ENCODE measurements at places on chromosomes 11 and 22.

DNA sequence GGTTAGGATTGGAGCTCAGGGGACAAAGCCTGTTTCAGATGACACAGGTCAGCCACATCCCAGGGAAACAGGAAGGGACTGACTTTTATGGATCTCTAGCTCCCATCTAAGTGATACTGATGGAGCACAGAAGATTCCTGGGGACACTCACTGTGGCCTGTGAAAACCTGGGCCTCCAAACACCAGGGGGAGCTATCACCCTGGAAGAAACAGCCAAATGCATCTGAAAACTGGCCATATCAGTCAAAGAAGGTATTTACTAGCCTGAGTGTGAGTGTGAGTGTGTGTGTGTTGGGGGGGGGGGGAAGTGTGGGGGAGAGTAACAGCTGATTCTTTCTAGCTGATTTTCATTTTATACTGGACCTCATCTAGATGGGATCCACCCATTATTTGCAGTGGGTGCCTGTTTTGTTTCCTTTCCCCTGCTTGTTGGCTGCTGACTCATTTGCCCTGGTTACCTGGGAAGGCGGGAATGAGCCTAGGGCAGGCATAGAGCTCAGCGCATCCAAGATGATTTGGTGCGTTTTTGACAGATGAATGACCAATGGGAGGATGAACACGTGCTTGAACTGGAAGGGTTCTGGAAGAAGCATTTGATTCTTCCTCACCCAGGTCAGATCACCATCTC, 284.0 kb downstream of the KIRREL3 start:
- no peak for DNase-seq

GRCh38 chr11:86064220-86064803, 4.6 kb downstream of the PICALM start:
- DNase-seq: no peak

- no peak for DNase-seq
These were observed 2.2 kb upstream of the RPS6KA4 start for GRCh38 chr11:64356498-64357411.

DNA sequence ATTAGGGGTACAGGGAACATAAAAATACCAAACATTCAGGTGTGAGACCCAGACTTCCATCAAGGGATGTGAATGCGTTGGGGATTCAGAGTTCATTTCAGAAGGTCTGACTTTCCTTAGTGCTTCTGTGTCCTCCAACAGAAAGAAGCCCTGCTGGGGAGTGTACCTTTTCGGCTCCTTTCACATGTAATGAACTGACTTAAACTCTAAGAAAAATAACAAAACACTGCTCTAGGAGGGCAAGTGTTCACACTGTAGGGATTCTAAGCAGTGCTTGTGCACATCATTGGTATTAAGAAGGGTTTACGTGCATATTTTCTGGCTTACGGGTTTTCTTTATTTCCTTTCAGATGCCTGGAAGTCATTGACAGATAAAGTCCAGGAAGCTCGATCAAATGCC, 15.7 kb upstream of the TTC36 start:
- no peak for DNase-seq

DNA sequence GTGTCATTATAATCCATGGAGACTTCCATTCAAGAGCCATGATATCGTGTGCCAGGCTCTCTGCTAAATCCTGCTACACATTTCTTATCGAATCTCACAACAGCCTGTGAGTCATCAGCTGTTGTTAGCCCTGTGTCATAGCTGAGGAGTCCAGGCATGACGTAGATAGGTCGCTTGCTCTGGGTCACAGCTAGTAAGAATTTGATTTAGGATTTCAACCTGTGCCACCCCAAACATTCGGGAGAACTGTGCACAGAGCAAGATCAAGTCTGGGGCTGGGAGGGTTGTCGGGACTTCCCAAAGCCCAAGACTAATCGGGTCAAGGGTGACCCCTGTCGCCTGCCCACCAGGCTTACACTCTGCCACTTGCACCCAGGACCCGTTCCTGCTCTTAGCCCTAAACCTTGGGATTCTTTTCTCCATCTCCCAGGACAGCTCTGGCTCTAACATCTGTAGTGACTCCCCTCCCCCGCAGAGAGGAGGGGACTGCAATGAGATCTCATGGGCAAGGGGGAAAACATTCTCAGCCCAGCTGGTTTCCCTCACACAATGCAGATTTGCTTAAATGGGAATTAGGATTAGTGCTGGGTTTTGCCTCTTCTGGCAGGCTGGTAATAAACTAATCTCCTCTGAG, 34.3 kb downstream of the TSPAN18 start:
- DNase-seq: no peak

DNA sequence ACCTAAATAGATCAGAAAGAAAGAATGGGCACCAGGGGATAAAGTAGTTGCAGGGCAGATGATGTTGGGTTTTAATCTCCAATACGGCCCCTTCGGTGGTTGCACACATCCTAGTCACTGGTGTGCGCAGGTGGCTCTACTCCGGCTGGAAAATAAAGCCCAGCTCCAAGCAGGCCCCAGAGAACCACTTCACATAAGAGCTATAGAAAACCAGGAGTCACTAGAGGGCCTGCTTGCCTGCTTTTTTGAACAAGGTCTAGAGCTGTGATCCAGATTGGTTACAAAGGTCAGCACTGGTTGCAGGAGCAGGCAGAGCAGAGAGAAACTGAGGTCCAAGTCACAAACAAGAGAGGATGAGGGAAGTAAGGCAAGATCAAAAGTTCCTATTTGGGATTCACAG, 41.5 kb upstream of the MS4A8 start:
- DNase-seq: no peak

- no peak for DNase-seq
These were observed 475 bp downstream of the MAPK12 start for GRCh38 chr22:50260801-50261614.

GRCh38 chr22:49812838-49813237, 14.8 kb downstream of the BRD1 start:
- no peak for DNase-seq

DNA sequence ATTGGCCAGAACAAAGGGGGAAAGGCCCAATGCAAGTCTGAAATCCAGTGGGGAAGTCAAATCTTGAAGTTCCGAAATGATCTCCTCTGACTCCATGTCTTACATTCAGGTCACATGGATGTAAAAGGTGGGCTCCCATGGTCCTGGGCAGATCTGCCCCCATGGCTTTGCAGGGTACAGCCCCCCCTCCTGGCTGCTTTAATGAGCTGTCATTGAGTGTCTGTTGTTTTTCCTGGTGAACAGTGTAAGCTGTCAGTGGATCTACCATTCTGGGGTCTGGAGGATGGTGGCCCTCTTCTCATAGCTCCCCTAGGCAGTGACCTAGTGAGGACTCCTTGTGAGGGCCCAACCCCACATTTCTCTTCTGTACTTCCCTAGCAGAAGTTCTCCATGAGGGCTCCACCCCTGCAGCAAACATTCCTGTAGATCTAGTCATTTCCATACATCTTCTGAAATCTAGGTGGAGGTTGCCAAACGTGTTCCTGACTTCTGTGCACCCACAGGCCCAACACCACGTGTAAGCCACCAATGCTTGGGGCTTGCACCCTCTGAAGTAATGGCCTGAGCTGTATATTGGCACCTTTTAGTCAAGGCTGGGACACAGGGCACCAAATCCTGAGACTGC, 9.3 kb downstream of the CARD18 start:
- DNase-seq: no peak

- peak; percentile 23 for DNase-seq
These were observed 48.5 kb downstream of the GGTLC2 start for GRCh38 chr22:22692707-22693530.

DNA sequence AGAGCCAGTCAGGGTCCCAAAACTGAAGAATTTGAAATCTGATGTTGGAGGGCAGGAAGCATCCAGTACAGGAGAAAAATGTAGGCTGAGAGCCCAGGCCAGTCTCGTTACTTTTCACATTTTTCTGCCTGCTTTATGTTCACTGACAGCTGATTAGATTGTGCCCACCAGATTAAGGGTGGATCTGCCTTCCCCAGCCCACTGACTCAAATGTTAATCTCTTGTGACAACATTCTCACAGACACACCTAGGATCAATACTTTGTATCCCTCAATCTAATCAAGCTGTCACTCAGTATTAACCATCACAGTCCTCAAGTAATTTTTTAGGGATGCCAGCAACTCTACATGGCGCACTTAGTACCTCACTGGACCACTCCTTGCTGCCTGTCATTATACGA, 1345.3 kb downstream of the FAM181B start:
- no peak for DNase-seq

GRCh38 chr11:101436511-101437142, 147.2 kb downstream of the TRPC6 start:
- DNase-seq: no peak

- DNase-seq: no peak
These were observed 86.0 kb downstream of the C11orf87 start for GRCh38 chr11:109507836-109508561.

DNA sequence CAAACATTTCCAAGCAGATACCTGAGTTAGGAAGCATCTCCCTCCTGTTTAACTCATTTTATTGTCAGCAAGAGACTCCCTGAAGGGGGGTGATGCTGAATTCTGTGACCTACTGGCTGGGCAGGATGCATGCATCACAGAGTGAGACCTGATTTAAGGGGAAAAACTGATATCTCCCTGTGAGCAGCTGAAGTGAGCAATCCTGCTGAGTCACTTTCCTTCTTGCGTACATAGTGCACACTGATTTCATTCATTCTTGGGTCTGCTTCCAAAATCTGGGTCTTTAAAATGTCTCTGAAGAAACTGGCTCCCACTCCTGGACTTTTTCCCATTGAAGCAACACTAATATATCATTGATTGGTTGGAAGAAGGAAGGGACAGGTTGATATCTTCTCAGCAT, 23.3 kb downstream of the P4HA3 start:
- DNase-seq: no peak

GRCh38 chr11:65615229-65615949, at the start of gene PCNX3:
Gene PCNX3 (plus strand): TSS chr11:65615776. CDS start chr11:65616312, 536 bp downstream.
- DNase-seq: peak; percentile 99

DNA sequence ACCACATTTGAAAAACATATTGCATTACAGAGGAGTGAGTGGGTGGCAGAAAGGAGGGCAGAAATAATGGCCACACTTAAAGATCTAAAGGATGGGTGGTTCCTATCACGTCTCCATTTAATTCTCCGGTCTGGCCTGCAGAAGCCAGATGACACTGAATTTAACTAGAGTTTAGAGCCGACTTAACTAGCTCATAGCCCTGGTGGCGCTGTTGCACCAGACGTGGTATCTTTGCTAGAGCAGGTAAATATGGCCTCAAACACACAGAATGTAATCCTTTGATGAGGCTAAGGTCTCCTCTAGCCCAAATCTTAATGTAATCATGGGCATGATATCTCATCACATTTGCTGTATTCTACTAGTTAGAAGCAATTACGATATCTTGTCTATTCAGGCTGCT, 51.5 kb upstream of the GAL start:
- no peak for DNase-seq

GRCh38 chr22:30396871-30397655, at the start of gene SEC14L2:
Gene SEC14L2 (plus strand): TSS chr22:30397018. CDS start chr22:30397117, 99 bp downstream.
- peak; percentile 24 for DNase-seq

GRCh38 chr11:43638717-43639116, 41.8 kb upstream of the HSD17B12 start:
- no peak for DNase-seq

DNA sequence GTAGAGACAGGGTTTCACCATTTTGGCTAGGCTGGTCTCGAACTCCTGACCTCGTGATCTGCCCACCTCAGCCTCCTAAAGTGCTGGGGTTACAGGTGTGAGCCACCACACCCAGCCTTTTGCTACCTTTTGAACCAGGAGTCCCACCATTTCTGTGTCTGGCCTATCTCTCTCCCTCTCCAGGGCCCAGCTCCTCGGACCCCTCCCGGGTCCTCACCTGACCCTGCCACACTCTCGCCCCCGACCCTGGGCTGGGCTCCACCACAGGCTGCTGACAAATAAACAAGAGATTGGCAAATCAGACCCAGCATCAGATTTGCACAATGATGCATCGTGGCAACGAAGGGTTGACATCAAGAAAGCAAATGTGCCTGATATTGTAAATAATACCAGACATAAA, 8.8 kb downstream of the KRTAP5-5 start:
- no peak for DNase-seq

DNA sequence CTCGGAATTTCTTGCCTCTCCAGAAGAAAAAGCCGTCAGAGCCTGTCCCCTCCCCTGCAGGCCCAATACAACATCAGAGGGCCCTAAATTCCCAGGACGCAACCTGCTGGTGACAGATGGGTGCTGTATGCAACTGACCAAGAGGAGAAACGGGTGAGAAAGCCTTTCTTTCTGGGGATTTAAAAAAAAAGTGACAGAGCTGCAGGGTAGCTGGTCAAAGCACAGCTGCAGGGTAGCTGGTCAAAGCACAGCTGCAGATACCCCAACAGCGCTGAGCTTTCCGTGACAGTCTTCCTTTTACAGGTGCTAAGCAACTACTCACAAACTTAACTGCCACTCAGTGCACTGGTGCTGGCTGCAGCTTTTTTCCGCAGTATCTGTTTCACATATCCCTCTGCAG, 17.8 kb downstream of the AP1B1 start:
- no peak for DNase-seq

GRCh38 chr11:120255519-120255866, 15.6 kb downstream of the POU2F3 start:
- no peak for DNase-seq

- no peak for DNase-seq
These were observed 10.0 kb upstream of the TRIM29 start for GRCh38 chr11:120147950-120148270.

- no peak for DNase-seq
These were observed 19.6 kb downstream of the RPL3 start for GRCh38 chr22:39299829-39300178.

DNA sequence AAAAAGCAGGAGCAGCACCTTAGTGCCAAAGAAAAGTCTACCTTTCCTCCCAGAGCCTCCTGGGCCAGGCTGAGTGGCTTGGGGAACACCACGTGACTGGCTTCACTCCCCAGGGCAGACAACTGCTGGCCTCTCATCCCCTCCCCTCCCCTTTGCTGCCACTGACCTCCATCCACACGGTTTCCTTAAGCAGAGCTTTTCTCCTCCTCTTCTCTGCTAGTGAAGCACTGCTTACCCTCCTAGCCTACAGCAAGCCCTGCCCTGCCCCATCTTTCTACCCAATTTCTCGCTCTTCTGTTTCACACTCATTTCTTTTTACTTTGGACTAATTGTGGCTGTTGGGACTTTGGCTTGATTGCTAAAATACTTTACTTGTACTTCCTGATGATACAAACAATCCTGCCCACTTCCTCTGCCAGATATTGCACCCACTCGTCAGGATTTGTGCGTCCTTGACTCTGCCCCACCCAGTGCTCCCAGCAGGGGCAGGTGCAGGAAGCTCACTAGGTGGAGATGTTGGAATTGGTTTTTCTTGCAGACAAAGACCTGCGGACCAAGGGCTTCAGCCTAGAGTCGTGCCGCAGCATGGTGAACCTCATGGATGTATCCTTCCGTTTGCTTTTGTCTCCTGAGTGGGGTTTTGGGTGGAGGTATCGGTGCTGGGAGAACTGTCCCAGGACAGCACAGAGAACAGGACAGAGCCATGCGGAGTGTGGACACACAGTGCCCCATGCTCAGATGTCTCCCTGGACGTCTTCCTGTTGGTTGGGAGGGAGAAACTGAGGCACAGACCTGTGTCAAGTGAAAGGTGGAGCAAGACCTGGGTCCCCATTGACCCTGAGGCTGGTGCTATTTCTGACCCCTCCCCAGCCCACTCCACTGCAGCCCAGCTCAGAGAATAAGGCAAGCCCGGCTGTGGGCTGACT, 27.3 kb downstream of the CAPN1 start:
- no peak for DNase-seq
